ACHN (cell line): ENCODE measurements at places on chromosomes 12 and 14.

GRCh38 chr12:12898136-12898717 lies 6.9 kb downstream of the GPRC5A start:
- no peak for DNase-seq

- no peak for DNase-seq
Observed at GRCh38 chr14:23535943-23536342, 15.6 kb downstream of the ZFHX2 start.

GRCh38 chr14:99915305-99916090 lies 122.3 kb downstream of the EML1 start:
- DNase-seq = no peak

DNA sequence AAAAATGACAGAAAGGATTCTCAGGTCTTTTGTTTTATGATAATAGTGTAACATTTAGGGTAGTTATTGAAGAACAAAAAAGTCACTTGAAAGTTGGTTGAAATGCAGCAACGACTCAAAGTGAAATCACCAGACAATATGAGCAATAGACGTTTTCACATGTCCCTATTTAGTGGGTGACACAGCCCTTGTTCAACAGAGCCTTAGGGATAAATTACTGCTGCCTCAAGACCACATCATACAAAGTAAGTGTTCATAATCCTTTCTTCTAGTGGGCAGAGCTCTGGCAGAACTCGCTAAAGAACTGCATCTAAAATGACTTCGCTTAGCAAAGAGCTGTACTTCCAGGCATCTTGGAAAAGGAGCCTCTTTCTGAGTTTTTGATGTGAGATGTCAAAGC lies 128.5 kb upstream of the LMNTD1 start:
- no peak for DNase-seq

DNA sequence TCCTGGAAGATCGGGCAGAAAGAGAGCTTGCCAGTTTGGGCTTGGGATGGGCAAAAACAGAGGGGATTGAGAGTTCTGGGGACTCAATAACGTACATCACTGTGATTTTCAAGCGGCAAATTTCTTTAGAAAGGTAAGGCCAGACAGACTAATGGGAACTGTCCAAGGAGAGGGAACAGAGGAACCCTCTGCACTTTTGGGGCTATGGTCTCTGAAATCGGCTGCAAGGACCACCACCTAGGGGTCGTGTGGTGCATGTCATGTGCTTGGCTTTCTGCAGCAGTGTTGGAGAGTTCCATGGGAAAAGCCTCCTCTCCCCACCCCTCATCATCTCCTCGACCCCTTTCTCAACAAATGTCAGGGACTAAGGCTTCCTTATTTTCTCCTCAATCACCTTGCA lies 79.6 kb downstream of the PPM1A start:
- DNase-seq = no peak

- peak; percentile 69 for DNase-seq
Observed at GRCh38 chr12:11553871-11554533, 95.5 kb upstream of the ETV6 start.

DNA sequence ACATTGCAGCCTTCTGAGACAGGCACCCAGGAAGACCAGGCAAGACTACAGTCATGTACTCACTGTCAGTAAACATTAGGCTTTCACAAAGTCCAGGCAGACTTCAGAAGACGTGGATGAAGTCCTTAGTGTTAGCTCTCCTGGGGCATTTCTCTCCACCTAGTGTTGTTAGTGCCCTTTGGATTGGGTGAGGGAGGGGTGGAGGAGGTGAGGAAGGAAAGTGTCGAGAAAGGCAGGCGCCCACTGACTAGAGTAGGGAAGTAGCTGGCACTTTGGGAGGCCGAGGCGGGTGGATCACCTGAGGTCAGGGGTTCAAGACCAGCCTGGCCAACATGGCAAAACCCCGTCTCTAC lies 20.2 kb downstream of the TMEM229B start:
- DNase-seq = no peak

DNA sequence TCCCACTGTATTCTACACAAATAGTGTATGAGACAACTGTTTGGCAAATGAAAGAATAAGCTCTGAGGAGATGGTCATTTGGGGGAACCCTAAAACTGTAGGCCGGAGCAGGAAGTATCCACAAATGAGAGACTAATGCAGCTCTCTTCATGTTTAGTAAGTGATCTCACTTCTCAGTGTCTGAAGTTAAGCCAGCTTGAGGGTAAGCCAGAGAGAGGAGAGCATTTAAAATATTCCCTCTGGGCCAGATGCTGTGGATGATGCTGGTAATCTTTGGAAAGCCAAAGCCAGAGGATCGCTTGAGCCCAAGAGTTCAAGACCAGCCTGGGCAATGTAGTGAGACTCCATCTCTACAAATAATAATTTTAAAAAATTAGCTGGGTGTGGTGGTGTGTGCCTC lies 130.6 kb upstream of the SINHCAF start:
- DNase-seq = no peak

DNA sequence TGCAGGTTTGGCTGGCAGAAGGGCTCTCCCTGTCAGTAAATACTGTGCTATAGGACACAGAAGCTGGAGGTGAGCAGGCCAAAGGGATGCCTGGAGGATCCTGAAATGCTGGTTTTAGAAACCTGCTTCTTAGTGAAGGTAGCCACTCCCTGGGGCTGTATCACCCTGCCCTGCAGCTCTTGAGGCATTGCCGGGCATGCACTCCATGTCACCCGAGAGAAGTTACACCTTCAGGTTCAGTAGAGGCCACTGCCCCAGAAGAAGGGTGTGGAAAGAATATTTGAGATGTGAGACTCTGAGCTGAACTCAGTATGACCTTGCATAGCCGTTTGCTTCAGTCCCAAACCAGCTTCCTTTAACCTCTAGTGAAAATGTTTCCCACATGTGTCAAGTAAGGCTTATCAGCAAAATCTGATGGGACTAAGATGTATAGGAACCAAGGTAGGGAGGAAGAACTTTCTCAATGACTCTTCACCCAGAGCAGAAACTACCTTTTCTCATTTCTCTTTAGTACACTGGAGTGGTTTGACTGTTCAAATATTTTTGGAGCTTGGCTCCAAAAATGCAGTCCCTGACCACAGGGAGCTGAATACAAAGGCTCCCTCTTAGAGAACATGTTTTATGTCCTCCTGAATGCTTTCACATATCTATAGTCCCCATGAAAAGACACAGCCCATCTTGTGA lies 164.5 kb upstream of the DYRK2 start:
- DNase-seq = no peak
